Kidney glomerular epithelial cell (primary cell): ENCODE measurements at places on chromosomes 13 and 19.

DNA sequence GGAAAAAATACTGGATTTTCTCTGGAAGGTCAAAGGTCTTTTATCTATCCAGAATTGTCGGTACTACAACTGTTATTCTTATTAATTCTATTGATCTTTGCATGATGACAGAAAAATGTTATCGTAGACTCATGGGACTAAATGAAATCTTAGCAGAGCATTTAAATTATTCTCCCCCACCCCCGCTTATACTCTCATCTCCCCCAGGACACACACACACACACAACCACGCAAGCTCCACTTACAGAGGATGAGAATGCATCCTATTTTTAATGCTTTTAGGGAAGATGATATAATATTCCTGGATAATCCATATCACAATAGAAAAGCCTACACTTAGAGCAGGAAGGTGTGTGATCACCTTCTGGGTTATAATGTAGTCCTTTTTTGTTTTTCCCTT lies 91.9 kb upstream of the STARD13 start:
- DNase-seq = no peak

DNA sequence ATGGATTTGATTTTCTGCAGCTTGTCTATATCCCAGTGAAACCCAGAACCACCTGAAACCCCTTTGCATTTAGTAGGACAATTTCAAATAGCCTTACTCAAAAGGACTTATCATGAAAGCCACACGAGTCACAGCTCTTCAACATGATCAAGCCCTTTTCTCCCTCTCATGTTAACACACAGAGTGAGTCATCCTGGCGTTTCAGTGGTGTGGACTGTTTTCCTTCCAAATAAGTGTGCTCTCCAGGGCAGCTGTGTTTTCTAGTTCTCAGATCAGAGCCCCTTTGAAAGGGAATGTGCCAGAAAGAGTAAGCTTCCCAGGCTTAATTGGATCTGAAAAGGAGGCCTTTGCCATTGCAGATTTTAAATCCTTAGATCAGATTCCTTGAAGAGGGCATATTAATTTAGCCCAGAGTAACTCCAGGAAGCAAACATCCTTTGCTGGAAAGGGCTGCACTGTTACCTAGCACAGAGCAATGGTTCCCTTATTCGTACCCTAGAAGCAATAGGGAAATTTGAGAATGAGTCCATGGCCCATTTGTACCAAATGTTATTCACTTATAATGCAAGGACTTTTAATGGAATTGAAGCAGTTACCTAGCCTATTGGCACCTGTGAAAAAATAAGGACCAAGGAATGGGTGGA lies 51.3 kb downstream of the ERICH6B start:
- DNase-seq = peak; percentile 48

DNA sequence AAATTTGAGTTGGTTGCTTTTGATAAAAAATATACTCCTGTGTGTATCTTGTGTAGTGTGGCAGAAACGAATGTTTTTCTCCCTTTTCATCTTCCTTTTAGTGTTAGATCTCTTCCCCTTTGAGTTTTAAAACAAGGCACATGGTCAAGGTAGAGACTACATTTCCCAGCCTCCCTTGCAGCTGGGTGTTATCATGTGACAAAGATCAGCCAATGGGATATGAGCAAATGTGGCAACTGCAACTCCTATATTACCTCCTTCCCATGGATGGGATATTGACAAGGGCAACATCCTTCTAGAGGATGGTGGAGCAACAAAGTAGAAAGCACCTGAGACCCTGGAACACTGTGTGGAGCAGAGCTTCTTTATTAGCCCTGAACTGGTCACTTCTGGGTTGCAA lies 42.4 kb downstream of the ADGRE3 start:
- DNase-seq = peak; percentile 2

- DNase-seq = no peak
Observed at GRCh38 chr13:77384999-77385398, 58.1 kb upstream of the MYCBP2 start.

DNA sequence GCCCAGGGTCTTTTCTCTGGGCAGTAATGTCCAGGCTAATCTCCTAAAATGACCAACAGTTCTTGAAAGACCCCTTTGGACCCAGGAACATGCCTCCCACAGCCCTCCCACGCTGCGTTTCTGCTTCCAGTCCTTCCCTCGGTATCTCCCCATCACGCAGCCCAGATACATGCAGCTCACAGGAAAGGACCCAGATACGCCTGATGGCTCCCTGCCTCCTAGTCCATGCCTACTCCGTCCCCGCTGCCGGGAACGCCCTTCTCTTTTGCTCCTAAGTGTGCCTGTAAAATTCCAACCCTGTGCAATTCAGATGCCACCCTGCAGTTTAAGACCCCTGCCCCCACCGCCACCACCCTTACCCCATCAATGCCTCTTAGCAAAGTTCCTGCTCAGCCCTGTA lies 778 bp downstream of the MUC16 start:
- DNase-seq = no peak

DNA sequence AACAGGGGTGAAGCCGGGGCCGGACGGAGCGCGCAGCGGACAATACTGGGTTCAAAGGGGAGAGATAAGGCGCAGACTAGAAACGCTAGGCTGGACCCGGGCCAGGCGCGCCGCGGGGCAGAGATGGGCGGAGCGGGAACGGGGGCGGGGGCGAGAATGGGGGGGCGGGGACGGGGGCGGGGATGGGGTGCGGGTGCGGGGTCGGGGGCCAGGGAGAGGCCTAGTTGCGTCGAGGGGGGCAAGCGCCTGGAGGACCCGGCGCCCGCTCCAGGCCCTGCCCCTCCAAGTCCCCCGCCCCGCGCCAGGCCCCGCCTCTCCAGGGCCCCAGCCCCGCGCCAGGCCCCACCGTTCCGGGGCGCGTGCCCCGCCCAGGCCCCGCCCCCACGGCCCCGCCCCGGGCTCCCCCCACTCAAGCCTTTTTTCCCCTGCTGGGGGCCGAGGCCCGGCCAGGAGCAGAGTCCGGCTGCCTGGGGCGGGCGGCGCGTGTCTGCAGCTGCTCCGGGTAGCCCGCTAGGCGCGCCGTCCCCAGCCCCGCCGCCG lies at the start of gene CERS4:
Gene CERS4 (plus strand): TSS at position 449 of the 540 bp plus-strand sequence. CDS start 41,707 bp downstream, outside the sequence.
- DNase-seq = peak; percentile 31

DNA sequence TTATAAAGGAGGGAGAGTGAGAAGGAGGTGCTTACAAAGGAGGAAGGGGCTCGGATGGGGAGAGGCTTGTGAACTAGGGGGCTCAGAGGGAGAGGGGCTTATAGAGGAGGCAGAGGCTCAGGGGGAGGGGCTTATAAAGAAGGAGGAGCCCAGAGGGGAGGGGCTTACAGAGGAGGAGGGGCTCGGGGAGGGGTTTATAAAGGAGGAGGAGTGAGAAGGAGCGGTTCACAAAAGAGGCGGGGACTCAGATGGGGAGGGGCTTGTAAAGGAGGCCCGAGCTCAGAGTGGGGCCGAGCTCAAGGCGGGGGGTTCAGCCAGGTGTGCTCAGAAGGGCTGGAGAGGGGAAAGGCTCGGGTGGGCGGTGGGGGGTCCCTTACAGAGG lies 500 bp downstream of the SMIM24 start:
- no peak for DNase-seq

DNA sequence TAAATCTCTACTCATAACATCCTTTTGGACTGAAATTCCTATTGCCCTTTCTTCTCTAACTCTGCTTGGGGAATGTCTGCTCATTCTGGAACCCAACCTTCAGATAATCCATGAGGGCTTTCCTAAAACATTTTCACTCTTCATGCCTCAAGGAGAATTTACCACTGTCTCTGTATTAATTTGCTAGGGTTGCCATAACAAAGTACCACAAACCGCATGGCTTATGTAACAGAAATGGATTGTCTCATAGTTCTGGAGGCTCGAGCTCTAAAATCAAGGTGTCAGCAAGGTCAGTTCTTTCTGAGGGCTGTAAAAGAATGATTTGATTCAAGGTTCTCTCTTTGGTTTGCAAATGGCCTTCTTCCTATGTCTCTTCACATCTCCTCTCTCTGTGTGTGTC lies 209.7 kb downstream of the LACC1 start:
- DNase-seq = no peak

DNA sequence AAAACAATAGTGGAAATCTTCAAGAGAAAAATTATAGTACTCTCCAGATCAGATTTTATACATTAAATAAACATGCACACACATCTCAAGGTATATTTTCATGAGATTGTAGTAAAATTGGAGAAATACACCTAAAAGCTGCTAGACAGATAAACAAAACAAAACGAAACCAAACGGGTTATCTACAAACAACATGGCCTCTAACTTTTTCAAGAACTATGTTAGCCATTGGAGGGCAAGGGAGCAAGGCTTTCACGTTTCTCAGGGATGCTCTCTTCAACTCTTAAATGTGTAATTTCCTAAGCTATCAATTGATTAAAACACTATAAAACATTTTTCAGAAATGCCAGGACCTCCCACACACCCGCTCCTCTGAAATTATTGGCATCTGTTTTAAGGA lies 1262.4 kb upstream of the PCDH20 start:
- no peak for DNase-seq

DNA sequence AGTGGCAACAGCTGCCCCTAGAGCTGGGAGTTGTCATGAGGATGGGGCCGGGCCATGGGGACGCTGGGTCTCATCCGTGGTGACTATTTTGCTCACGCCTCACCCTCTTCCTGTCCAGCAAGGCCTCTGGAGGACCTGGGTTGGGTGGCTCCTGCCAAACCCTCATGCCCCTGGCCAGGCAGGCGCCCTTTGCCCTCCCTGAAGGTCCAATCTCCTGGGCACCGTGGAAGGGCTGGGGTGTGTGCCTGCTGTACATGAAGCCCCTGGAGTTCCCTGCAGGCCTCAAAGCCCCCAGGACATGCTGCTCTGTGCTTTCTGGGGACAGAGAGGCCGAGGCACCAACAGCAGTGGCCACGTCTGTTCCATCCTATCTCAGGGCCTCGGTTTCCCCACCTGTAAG lies 13.8 kb downstream of the LRP3 start:
- DNase-seq = no peak

DNA sequence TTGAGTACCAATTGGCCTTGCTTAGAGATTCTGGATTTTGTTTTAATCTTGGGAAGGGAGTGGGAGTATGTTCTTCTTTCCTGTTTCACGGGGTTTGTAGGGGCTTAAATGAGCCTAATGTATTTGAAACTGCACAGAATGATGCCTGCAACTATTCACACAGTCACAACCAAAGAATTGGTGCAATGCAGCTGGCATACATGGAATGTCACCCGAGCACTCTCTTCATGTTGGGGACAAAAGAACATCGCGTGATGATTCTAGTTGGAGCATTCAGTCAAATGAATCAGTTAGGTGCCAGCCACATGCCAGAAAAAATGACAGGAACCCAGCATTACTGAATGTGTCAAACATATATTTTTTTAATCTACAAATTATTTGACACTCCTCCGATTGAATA lies 22.1 kb downstream of the STARD13 start:
- DNase-seq = no peak

DNA sequence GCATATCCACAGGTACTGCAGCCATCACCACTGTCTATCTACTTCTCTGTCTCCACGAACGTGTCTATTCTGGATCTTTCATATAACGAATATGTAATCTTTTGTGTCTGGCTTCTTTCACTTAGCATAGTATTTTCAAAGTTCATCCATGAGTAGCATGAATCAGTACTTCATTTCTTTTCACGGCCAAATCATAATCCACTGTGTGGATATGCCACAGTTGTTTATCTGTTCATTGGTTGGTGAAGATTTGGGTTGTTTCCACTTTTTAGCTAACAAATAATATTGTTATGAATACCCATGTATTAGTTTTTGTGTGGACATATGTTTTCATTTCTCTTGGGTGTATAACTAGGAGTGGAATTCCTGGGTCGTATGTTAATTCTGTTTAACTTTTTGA lies 14.4 kb downstream of the RGCC start:
- DNase-seq = no peak
